Lung (tissue), 17 donors: ENCODE measurements at places on chromosomes 13 and 19. TPM values are rescaled to one million over a fixed set of nuclear protein-coding genes. Genes with fewer than 3 reads are reported as not detected.

Gene CACNG7
- not detected for total RNA-seq

Gene WDR18
- total RNA-seq, result 36.6 TPM

Gene MADCAM1
- 4.4 TPM for total RNA-seq

Gene CGB5
- total RNA-seq, result not detected

Gene HIPK4
- 0.43 TPM for total RNA-seq

Gene SCEL
- total RNA-seq, result 30.9 TPM

Gene ZNF324B
- 8.2 TPM for total RNA-seq

Gene CEACAM16
- total RNA-seq, result 0.26 TPM

Gene DNMT1
- total RNA-seq, result 85.7 TPM

Gene ZNF490
- 10.4 TPM for total RNA-seq

Gene BORA
- 4.0 TPM for total RNA-seq

Gene ZNF93
- total RNA-seq, result 3.9 TPM

Gene IGFL2
- total RNA-seq, result not detected

Gene F2RL3
- total RNA-seq, result 5.8 TPM

Gene ZNF709
- total RNA-seq, result 14.6 TPM

Gene ZNF616
- 7.2 TPM for total RNA-seq

Gene RNF17
- total RNA-seq, result 0.09 TPM

Gene CACNG8
- total RNA-seq, result not detected

Gene SYDE1
- total RNA-seq, result 26.9 TPM

Gene FAM174C
- 66.5 TPM for total RNA-seq

Gene ZNF772
- 8.1 TPM for total RNA-seq

Gene ATP5F1D
- total RNA-seq, result 27.1 TPM

Gene PRX
- 43.8 TPM for total RNA-seq

Gene SIGLEC11
- 6.5 TPM for total RNA-seq

Gene ZNF224
- total RNA-seq, result 19.8 TPM
